ENCODE measurements at places on chromosomes 12 and 14. TPM values are rescaled to one million over a fixed set of nuclear protein-coding genes. Genes with fewer than 3 reads are reported as not detected.

DNA sequence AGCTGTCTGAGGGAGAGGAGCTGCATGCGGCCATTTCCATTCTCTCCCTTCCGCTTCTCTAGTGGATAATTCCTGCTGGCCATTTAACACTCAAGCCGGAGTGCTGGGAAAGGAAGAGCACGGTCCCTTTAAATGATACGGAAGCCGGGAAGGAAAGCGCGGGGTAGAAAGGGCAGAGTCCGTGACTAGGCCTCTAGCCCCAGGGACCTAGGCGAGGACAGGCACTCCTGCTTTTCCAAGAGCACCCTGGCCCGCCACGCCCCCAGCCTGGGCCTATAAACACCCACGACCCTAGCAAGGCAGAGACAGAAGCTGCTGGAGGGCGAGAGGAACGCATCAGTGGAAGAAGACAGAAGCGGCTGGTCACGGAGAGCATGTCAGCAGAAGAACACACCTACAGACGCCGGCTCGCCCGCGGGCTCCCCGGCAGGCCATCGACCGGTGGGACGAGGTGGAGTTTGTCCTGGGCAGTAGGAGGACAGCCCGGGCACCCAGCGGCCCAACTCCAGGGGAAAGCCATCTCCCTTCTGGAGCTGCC, 1206.6 kb upstream of the TMEM132C start:
- no peaks in the 10 kb centered on the region for H3K27me3 ChIP-seq
- no peak overlapping the region for H3K4me3 ChIP-seq
- DNase-seq, result no peak
- H3K36me3 ChIP-seq, result no peaks in the 10 kb centered on the region
- H3K4me1 ChIP-seq, result peaks cover 4% of the 10 kb centered on the region

DNA sequence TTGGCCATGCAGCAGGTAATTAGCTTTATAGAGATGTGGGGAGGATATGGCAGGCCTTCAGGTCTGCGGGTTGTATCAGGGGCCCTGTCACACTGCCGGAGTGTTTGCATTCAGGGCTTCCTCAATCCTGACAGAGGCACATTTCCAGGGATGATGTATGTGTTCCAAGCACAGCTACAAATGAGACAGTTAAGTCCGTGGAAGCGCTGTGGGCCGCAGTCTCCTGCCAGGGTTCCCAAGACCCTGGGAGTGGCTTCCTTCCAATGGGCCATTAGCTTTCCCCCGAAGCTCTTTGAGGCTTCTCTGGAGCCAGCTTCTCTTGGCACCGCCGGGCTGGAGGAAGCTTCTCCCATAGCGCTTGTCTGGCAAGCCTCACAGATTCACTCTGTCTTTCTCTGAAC, 1524.7 kb upstream of the TMEM132C start:
- H3K27me3 ChIP-seq, result no peaks in the 10 kb centered on the region
- no peak overlapping the region for H3K4me3 ChIP-seq
- DNase-seq, result no peak
- no peaks in the 10 kb centered on the region for H3K4me1 ChIP-seq
- H3K36me3 ChIP-seq, result no peaks in the 10 kb centered on the region

GRCh38 chr12:32305163-32305562, 94.2 kb upstream of the FGD4 start:
- H3K27ac ChIP-seq, result no peak overlapping the region
- H3K4me1 ChIP-seq, result no peaks in the 10 kb centered on the region
- no peaks in the 10 kb centered on the region for H3K27me3 ChIP-seq
- no peak overlapping the region for H3K4me3 ChIP-seq
- DNase-seq, result no peak
- H3K36me3 ChIP-seq, result peaks cover 12% of the 10 kb centered on the region

DNA sequence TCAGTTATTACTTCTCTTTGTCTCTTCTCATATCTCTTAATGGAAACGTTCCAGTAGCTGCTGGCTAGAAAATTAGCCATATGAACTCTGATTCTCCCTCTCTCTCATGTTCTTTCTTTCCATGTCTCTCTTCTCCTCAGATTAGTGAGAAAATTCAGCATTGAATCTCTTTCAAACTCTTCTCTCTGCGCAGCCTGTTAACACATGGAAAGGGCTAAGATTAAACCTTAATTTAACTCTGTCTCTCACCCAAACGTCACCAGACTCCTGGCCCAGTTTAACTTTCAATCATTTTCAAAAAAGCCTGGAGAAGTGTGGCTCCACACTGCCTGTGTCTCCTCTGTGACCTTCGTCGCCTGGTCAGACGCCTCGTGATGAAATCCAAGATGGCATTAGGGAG, 1234.2 kb downstream of the BCL11B start:
- no peak overlapping the region for H3K27ac ChIP-seq
- peak; percentile 47 for DNase-seq
- H3K27me3 ChIP-seq, result no peaks in the 10 kb centered on the region
- H3K4me1 ChIP-seq, result no peaks in the 10 kb centered on the region
- no peak overlapping the region for H3K4me3 ChIP-seq

GRCh38 chr14:33499687-33500086, 451.2 kb downstream of the EGLN3 start:
- no peak overlapping the region for H3K27ac ChIP-seq
- DNase-seq, result no peak
- H3K27me3 ChIP-seq, result no peaks in the 10 kb centered on the region
- H3K36me3 ChIP-seq, result no peaks in the 10 kb centered on the region

GRCh38 chr12:127599436-127599835, 667.5 kb upstream of the TMEM132C start:
- no peaks in the 10 kb centered on the region for H3K27me3 ChIP-seq
- H3K27ac ChIP-seq, result no peak overlapping the region
- no peak overlapping the region for H3K4me3 ChIP-seq
- no peak for DNase-seq

- no peaks in the 10 kb centered on the region for H3K27me3 ChIP-seq
- H3K27ac ChIP-seq, result no peak overlapping the region
- H3K4me3 ChIP-seq, result no peak overlapping the region
- no peaks in the 10 kb centered on the region for H3K36me3 ChIP-seq
Observed at GRCh38 chr12:66403746-66404145, 101.5 kb downstream of the HELB start.

DNA sequence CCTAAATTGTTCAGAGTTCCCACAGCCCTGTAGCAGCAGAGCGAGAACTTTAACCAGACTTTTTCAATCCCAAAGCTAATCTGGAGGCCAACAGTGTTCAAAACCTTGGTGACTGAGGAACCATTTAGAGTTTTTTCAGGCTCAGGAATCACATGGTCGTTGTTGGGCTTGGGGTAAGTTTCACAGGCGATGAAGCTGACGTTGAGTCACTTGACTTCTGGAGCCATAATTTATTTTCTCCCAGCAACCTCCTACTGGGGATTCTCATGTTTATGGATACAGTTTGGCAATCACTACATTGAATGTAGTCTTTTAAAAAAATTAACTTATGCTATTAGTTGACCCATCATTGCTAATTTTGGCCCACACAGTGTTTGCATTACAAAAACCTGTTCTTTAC, 34.5 kb downstream of the SSPN start:
- no peak for DNase-seq
- H3K36me3 ChIP-seq, result no peaks in the 10 kb centered on the region
- no peak overlapping the region for H3K4me3 ChIP-seq

Gene KRT83
- not detected for total RNA-seq

Gene TMPRSS12
- total RNA-seq, result not detected

- H3K36me3 ChIP-seq, result no peaks in the 10 kb centered on the region
- H3K27ac ChIP-seq, result no peak overlapping the region
- peaks cover 6% of the 10 kb centered on the region for H3K4me1 ChIP-seq
- no peak overlapping the region for H3K4me3 ChIP-seq
- no peaks in the 10 kb centered on the region for H3K27me3 ChIP-seq
- DNase-seq, result no peak
Observed at GRCh38 chr14:75303381-75303789, 24.8 kb downstream of the FOS start.

Gene CLEC1A
- 5.5 TPM for total RNA-seq

Gene FAM186B
- total RNA-seq, result 0.26 TPM

Gene IL31
- not detected for total RNA-seq

Gene DYRK4
- total RNA-seq, result 39.8 TPM

Gene KRT85
- not detected for total RNA-seq

GRCh38 chr12:71439613-71440344, at the start of gene LGR5:
Gene LGR5 (plus strand): TSS chr12:71439798. CDS start chr12:71440081, 283 bp downstream.
- peaks cover 12% of the 10 kb centered on the region for H3K27me3 ChIP-seq
- peaks cover 17% of the 10 kb centered on the region for H3K4me1 ChIP-seq
- H3K4me3 ChIP-seq, result peak within 1 kb of the TSS; percentile 42
- no peaks in the 10 kb centered on the region for H3K36me3 ChIP-seq
- no peak within 1 kb of the TSS for H3K27ac ChIP-seq
- DNase-seq, result no peak

Gene CHGA
- 1.2 TPM for total RNA-seq

- H3K4me3 ChIP-seq, result no peak overlapping the region
- peaks cover 7% of the 10 kb centered on the region for H3K4me1 ChIP-seq
- no peak overlapping the region for H3K27ac ChIP-seq
- no peaks in the 10 kb centered on the region for H3K36me3 ChIP-seq
- H3K27me3 ChIP-seq, result no peaks in the 10 kb centered on the region
Observed at GRCh38 chr14:64562436-64562835, 12.7 kb downstream of the PPP1R36 start.

GRCh38 chr12:111367661-111368221, 1.2 kb downstream of the PHETA1 start:
- no peak overlapping the region for H3K27ac ChIP-seq
- no peaks in the 10 kb centered on the region for H3K27me3 ChIP-seq
- peaks cover 34% of the 10 kb centered on the region for H3K4me1 ChIP-seq
- H3K36me3 ChIP-seq, result peaks cover 20% of the 10 kb centered on the region

Gene CCDC88C
- 6.0 TPM for total RNA-seq

GRCh38 chr12:121776190-121777098, 17.0 kb downstream of the RHOF start:
- DNase-seq, result no peak
- H3K4me3 ChIP-seq, result no peak overlapping the region
- peaks cover 17% of the 10 kb centered on the region for H3K36me3 ChIP-seq
- no peak overlapping the region for H3K27ac ChIP-seq
- no peaks in the 10 kb centered on the region for H3K27me3 ChIP-seq
- peaks cover 47% of the 10 kb centered on the region for H3K4me1 ChIP-seq

- H3K4me3 ChIP-seq, result no peak overlapping the region
- H3K36me3 ChIP-seq, result no peaks in the 10 kb centered on the region
- H3K27me3 ChIP-seq, result no peaks in the 10 kb centered on the region
- no peak for DNase-seq
Observed at GRCh38 chr12:14185427-14186192, 179.9 kb upstream of the ATF7IP start.

Gene GPX2
- not detected for total RNA-seq

Gene AKAP5
- 0.45 TPM for total RNA-seq

- peaks cover 68% of the 10 kb centered on the region for H3K36me3 ChIP-seq
- DNase-seq, result no peak
- peaks cover 20% of the 10 kb centered on the region for H3K4me1 ChIP-seq
- H3K4me3 ChIP-seq, result no peak overlapping the region
- peak overlapping the region; percentile 18 for H3K27ac ChIP-seq
Observed at GRCh38 chr12:111642681-111643426, 42.9 kb downstream of the BRAP start.

Gene ESR2
- not detected for total RNA-seq

- no peaks in the 10 kb centered on the region for H3K36me3 ChIP-seq
- no peak overlapping the region for H3K4me3 ChIP-seq
- no peak overlapping the region for H3K27ac ChIP-seq
- peaks cover 15% of the 10 kb centered on the region for H3K27me3 ChIP-seq
- peaks cover 19% of the 10 kb centered on the region for H3K4me1 ChIP-seq
Observed at GRCh38 chr12:131231032-131231980, 277.6 kb downstream of the ADGRD1 start.

Gene CLBA1
- total RNA-seq, result 3.7 TPM

- no peak overlapping the region for H3K4me3 ChIP-seq
- no peaks in the 10 kb centered on the region for H3K27me3 ChIP-seq
- peaks cover 12% of the 10 kb centered on the region for H3K4me1 ChIP-seq
- no peak for DNase-seq
- H3K36me3 ChIP-seq, result no peaks in the 10 kb centered on the region
Observed at GRCh38 chr12:90479237-90479636, 475.7 kb downstream of the CCER1 start.

GRCh38 chr12:123145211-123145610, 5.7 kb downstream of the PITPNM2 start:
- no peak for DNase-seq
- no peak overlapping the region for H3K27ac ChIP-seq
- no peaks in the 10 kb centered on the region for H3K36me3 ChIP-seq
- H3K4me1 ChIP-seq, result peaks cover 70% of the 10 kb centered on the region
- no peak overlapping the region for H3K4me3 ChIP-seq
- H3K27me3 ChIP-seq, result no peaks in the 10 kb centered on the region

Gene RTL1
- not detected for total RNA-seq

Gene LUM
- 45.2 TPM for total RNA-seq

DNA sequence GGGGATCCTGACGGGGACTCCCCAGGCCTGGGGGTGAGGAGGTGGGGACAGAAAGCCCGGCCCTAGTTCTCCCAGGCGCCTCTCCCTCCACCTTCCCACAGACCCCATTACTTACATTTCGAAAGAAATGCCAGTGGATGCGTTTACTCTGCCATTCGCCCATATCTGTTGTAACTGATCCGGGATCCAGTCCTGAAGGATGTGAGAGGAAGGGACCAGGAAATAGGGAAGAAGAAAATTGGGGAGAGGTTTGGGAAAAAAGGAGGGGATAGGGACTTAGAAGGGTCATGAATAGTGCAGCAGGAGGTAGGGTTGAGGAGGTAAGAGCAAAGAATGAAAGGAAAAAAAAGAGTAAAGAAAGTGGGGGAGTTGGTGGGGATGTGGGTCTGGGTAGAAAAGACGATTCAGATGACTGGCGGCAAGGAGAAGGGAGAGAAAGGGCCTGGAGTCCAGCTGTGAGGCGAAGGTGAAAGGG, 1.1 kb downstream of the HOXC12 start:
- peaks cover 100% of the 10 kb centered on the region for H3K27me3 ChIP-seq
- no peaks in the 10 kb centered on the region for H3K36me3 ChIP-seq
- no peak overlapping the region for H3K4me3 ChIP-seq
- H3K4me1 ChIP-seq, result peaks cover 32% of the 10 kb centered on the region
- DNase-seq, result no peak
- H3K27ac ChIP-seq, result no peak overlapping the region

DNA sequence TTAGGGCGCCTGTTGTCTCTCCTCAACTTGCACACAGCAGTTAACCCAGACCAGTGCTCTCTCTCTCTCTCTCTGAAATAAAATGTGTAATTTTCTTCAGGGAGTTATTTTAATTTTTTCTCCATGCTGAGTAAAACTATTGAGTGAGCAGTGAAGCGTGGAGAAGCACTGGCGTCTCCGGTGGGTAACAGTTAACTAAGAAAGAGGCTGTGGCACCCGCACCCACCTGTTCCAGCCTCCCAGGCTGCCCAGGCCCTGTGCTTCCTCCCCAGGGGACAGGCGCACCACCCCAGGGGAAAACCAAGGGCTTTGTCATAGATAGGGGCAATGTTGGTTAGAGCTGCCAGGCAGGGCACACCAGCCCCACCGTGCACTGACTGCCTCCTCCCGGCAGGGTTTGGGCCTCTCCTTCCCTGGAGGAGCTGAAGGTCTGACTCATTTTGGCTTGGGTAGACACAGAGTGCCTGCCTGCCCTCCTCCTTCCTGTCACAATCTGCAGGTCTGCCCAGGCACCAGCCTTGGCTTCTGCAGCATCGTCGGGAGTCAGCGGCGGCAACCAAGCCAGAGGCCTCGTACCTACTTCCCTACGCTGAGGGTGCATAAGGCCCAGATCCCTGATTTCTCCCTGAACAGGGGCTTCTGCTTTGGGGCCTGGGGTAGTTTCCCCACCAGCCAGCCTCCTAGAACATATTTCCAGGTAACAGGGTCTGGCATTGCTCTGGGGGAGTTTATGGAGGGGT, 3.9 kb downstream of the HOXC5 start:
- H3K4me1 ChIP-seq, result peaks cover 42% of the 10 kb centered on the region
- no peaks in the 10 kb centered on the region for H3K36me3 ChIP-seq
- no peak overlapping the region for H3K27ac ChIP-seq
- H3K27me3 ChIP-seq, result no peaks in the 10 kb centered on the region
- no peak overlapping the region for H3K4me3 ChIP-seq

Gene PYGL
- 19.1 TPM for total RNA-seq

Gene TRPV4
- total RNA-seq, result under 0.01 TPM

- peaks cover 5% of the 10 kb centered on the region for H3K27me3 ChIP-seq
- H3K27ac ChIP-seq, result peak overlapping the region; percentile 92
- H3K4me1 ChIP-seq, result peaks cover 10% of the 10 kb centered on the region
Observed at GRCh38 chr12:108126990-108127501, 2.0 kb upstream of the WSCD2 start.

Gene CPNE6
- total RNA-seq, result 0.33 TPM

Data from esophagus muscularis mucosa (tissue), 4 donors.